NCI-H2081 treated with DMSO at 0.1 percent for 48 hours (cell line): ENCODE measurements at places on chromosomes 12 and 14.

DNA sequence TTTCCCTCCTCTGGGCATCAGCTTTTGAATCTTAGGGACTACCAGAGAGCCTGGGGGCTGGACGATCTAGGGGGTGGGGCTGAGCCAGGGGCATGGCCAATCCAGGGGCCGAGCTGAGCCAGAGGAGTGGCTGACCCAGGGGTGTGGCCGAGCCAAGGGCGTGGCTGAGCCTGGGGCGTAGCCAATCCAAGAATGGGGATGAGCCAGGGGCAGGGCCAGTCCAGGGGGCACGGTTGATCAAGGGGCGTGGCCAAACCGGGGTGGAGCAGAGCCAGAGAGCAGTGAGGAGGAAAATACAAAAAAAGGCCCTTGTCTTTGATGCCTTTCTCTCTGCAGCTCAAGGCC lies 219.3 kb upstream of the NOS1 start:
- DNase-seq, result no peak

DNA sequence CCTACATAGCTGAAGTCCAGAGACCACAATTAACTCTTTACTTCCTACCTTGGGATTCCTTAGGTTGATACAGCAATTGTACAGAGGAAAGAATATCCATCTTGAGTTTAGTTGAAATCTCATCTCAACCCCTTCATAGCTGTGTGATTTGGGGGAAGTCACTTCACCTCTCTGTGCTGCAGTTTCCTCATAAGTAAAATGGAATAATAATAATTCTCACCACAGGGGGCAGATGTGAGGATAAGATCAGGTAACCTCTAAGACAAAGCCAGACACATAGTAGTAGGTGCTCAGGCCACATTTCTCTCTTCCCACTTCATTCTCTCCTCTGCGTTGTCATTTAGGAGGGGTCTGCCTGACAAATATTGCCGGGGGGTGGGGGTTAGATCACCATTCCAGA lies 6.7 kb downstream of the FOXN4 start:
- no peak for DNase-seq

DNA sequence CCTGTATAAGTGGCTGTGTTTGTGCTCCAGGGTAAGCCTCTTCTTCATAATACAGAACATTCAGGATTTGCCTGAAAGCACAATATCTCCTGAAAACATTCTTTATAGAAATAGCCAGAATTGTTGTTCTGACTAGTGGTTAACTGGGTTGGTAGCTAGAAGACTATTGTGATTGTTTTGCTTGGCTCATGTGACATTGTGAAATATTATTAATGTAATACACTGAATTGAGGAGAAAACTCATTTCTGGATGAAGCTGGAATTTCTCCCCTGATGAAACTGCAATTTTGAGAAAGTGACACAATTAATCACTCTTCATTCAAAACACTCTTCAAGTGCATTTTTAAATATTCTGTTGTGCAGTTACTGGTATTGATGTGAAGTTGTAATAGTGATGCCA lies 172.3 kb upstream of the PTPRQ start:
- no peak for DNase-seq

DNA sequence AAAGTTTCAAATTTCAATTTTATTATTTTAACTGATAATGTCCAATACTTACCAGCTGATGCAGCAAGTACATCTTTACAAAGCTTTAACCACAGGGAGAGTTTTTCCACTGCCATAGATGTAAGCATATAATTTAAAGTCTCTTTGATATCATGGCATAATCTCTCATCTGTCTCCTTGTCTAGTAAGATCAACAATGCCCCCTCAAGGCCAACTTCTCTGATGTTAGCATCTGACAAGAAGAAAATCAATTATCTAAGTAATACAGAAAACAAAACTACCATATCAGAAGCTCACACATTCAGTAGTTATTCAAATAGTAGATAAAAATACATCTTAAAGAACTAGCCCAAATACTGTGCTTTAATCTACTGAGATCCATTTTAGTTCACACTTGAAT lies 94.2 kb downstream of the HEATR5A start:
- no peak for DNase-seq

DNA sequence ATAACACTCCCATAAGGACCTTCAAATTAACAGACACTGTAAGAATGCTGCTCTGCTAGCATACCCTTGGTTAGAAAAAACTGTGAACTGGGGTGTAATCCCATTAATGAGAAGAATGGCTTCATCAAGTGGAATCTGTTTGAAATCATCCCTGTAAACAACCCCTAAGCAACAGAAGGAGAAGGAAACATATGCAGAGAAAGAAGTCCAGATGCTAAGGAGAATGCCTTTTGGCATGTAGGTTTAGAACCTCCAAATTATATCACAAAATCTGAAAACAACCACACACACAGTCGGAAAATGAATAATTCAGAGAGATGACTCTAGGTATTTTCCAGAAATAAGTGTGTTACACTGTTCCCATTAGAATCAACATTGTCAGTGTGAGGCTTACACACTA lies 140.2 kb downstream of the NUAK1 start:
- DNase-seq, result no peak

DNA sequence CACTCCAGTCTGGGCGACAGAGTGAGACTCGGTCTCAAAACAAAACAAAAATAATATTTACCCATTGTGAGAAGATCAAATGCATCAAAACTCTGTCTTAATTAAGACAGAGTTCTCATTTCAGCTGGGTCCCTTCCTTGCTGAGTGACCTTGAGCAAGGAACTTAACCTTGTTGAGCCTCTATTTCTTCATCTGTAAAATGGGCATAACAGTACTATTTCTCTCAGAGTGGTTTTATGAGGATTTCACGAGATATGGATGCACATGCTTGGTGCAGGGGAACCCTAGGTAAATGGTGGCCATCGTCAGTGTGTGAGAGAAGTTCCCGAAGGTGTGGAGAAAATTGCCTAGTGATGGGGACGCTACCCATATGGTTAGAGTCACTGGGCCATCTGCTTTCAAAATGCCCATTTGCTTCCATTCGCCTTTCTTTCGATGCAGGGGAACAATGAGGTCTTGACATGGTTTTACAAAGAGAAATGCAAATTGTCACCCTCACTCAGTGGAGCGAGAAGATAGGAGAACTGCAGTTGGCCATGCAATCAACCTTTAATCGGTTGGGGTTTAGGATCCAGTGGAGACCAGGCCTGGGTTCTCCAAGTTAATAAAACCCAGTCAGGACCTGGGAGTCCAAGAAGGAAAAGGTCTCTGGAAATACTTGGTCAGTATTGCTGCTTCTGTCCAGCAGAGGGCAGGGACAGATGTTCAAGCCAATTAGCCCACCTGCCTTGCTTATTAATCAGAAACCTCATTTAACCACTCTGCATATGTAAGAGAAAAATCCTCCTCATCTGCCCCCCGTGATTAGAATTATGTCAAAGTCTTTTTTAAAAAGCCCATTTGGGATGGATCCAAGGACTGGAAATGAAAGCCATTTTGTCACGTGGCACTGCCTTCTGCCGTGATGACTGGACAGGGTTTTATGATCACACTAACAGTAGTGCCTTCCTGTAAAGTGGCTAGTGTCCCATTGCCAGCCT lies 37.2 kb downstream of the CFAP251 start:
- no peak for DNase-seq

- DNase-seq, result no peak
These were observed 25.4 kb upstream of the ATXN2 start for GRCh38 chr12:111624540-111624939.

GRCh38 chr12:108257004-108257403 lies 82.1 kb downstream of the CMKLR1 start:
- DNase-seq, result no peak

- no peak for DNase-seq
These were observed 64.5 kb upstream of the VASH1 start for GRCh38 chr14:76696791-76697190.

- DNase-seq, result no peak
These were observed 129.8 kb downstream of the ACSS3 start for GRCh38 chr12:81207664-81208063.

- no peak for DNase-seq
These were observed 542.7 kb upstream of the LMO3 start for GRCh38 chr12:17148706-17149105.

GRCh38 chr12:40261937-40262336 lies 37.1 kb downstream of the LRRK2 start:
- DNase-seq, result no peak

GRCh38 chr14:25056688-25057078 lies 6.7 kb upstream of the STXBP6 start:
- no peak for DNase-seq

DNA sequence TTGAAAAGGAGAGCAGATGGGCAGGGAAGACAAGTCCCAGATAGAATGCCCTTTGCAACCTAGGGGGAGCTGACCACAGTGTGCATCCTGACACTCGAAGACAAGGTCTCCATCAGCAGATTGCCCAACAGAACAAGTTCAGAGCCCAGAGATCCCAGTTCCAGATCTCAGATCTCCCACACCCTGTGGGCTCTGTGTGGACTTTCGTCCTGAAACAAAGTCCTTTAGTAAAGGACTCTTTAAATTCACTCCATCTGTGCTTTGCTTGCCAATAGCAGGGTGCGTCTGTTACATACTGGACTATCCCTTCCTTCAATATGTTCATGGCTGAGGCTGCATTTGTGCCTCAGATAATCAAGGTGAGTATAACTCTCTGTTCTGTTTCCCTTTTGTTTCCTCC lies 8.7 kb upstream of the C1RL start:
- no peak for DNase-seq

DNA sequence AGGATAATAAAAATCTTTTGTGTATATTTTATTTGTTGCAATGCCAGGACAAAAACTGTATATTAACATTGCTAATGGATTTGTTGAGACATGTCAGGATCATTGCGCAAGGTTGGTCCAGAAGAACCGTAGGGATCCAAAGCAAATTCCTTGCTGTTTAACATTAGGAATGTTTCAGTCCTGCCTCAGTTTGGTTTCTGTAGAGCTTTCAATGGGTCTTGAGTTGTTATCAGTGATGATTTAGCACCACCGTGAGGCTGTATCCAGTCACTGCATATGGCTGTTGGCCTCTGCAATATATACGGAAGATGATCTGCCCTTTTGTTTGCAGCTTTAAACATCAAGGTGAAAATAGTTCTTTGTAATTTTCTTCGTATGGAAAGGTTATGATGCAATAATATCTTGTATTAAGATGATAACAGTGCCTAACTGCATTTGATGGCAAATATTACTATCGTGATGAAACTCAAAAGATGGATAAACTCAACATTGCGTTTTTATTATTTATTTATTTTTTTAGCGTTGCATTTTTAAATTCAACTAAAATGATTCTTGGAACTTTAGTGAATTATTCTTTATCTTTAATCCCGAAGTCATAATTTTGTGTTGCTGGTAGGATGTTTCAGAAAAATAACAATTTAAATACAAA lies 231.2 kb downstream of the AKAP6 start:
- DNase-seq, result peak; percentile 38

GRCh38 chr12:93427779-93428564 lies 13.8 kb downstream of the UBE2N start:
- no peak for DNase-seq

DNA sequence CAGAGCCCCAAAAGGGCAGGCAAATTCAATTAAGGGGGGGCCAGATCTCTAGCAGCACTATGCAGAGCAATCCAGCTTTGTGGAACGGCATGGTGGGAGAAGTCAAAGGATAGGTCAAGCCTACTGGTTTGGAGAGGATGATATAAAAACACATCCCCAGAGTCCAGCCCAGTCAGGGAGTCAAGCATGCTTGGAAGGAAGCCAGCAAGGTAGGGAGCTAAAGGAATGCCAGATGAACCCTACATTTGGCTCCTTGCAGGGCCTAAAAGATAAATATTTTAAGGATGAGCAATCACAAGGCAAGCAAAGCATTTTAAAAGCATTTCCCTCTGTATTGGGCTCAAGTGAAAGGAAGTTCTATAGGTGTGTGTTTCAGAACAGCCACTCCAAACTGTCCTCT lies 21.4 kb downstream of the KCTD10 start:
- no peak for DNase-seq

- DNase-seq, result no peak
These were observed 780 bp downstream of the TBC1D15 start for GRCh38 chr12:71840231-71840847.

DNA sequence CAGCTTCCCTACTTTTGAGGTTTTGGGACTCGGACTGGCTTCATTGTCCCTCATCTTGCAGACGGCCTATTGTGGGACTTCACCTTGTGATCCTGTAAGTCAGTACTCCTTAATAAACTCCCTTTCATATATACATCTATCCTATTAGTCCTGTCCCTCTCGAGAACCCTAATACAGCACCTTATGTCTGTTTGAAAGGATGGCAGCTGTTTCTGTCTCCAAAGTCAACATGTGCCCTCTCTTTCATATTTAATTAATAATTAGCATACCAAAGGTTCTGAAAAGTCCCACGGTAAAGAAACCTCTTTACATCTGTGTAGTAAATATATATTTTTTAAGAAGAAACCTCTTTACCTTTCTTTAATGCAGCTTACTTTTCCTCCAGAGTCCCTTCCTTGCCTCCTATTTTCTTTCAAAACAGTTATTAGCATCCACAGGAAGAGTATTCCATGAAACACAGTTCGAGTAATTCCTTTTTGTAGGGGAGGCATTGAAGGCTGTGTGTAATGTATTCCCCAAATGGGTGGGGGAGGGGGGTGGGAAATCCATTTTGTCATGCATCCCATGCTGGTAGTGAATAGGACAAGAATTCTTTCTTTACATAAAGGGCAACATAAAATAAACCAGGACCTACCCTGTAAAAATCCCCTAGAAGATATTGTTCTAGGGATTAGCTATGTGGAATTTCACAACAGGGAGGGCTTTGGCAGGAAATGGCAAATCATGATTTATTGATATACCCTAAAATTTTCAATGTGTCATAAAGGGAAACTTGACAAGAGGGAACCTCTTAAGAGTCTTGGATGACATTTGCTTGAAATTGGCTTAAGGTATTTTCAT lies 241.5 kb downstream of the SUDS3 start:
- DNase-seq, result no peak

DNA sequence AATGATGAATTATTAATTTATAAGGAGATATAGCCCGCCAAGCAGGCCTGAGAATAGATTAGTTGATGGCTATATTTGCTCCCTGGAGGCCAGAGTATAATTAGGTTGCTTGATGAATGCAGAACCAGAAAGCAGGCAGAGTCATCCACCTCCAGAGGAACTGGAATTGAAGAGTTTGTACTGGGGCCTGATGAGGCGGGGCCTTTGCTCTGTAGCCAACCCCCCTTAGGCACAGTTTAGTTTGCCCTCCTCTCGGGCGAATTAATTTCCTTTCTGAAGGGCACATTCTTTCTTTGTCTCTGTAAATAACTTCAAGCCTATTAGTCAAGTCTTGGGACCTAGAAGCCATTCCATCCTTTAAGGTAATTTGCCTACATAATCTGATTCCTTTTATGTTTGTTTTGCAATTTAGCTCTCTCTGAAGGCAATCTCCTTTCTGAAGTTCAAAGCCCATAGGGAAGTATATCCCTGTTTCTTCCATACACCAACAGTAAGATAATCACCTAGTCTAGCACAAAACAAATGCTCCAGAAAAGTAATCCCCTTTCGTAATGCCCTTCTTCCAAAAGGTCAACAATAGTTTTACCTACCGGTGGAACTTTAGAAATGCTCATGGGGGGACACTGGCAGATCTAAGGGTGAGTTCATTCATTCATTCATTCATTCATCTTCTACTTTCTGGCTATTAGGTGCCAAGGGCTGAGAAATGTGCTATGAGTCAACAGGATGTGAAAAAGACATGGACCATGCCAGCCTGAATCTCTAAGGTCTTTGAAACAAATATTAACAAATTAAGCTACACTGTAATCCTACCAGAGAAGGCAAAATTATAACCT lies 84.8 kb upstream of the NUDT4 start:
- DNase-seq, result no peak

GRCh38 chr12:40647651-40648050 lies 44.6 kb upstream of the CNTN1 start:
- DNase-seq, result no peak
